D341Med (cell line): ENCODE measurements at places on chromosomes 16 and 17.

GRCh38 chr16:55913716-55914115 lies 38.5 kb upstream of the CES5A start:
- DNase-seq = no peak

GRCh38 chr16:83045790-83046189 lies 419.0 kb downstream of the CDH13 start:
- no peak for DNase-seq

DNA sequence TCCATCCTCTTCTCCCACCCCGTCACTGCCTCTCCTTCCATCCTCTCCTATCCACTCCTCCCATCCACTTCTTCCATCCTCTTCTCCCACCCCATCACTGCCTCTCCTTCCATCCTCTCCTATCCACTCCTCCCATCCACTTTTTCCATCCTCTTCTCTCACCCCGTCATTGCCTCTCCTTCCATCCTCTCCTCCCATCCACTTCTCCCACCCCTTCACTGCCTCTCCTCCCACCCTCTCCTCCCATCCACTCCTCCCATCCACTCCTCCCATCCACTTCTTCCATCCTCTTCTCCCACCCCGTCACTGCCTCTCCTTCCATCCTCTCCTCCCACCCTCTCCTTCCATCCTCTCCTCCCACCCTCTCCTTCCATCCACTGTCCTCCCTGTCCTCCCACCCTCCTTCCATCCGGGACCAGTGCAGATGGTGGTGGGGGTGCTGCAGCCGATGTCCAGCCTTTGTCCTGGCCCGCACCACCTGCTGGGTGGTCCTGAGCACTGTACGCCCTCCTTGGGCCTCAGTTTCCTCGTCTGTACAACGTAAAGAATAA lies 1.1 kb downstream of the WFIKKN1 start:
- DNase-seq = no peak

DNA sequence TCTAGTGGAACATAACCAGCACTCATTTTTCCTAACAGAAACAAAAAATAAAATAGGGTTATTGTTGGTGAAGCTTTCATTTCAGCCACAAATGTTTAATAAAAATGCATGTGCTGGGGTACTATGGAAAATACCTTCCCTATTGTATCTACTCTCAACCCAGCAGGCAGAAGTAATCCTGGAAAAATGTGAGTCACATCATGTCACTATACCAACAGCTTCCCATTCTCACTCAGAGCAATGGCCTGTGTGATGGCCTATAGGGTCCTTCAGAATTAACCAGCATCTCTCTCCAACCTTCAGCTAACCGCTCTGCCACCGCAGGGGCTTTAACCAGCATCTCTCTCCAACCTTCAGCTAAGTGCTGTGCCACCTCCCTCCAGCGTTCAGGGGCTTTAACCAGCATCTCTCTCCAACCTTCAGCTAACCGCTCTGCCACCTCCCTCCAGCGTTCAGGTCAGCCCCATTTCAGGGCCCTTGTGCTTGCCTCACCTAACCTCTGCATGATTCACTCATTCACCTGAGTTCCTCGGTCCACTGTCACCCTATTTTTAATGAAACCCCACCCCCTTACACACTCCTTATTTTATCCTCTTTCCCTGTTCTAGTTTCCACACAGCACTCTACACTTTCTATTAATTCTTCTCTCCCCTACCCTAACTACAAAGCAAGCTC lies 34.0 kb downstream of the UBE2G1 start:
- no peak for DNase-seq

DNA sequence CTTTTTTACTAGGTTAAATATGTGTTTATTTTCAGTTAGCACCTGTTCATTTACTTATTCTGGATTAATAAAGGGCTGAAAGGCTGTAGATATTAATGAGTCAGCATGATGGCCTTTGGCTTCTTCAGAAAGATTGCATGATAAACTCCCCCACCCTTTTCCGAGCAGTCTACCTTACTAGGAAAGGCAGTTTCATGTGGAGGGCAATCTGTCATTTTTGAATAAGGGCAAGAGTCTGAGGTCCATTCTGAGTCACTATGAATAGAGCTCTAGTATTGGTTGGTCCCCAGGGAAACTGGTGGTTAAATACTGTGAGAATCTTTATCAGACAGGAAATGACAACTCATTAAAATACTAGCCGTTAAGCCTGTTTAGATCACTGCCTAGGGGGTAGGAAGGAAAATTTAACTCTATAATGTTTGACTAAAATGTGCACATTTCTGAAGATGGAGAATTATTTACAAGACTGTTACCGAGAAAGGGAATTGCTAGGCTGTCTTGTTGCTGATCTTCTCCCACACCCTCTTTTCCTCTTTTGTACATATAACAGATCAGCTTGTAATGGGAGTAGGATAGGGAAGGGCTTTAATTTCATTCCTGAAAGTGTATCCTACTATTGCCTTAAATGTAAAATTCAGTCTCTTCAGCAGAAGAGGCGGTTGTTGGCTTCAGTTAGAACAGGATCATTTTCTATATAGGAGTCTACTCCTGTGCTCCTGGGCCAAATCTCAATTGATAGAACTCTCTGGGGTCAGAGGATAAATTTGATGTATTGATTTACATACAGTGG lies 63.3 kb downstream of the TUBD1 start:
- DNase-seq = peak; percentile 48

- no peak for DNase-seq
Observed at GRCh38 chr17:76791053-76791980, 53.4 kb downstream of the MFSD11 start.

- no peak for DNase-seq
Observed at GRCh38 chr17:28720247-28720996, 637 bp downstream of the RPL23A start.

- DNase-seq = no peak
Observed at GRCh38 chr16:86396901-86397311, 113.4 kb upstream of the FOXF1 start.

DNA sequence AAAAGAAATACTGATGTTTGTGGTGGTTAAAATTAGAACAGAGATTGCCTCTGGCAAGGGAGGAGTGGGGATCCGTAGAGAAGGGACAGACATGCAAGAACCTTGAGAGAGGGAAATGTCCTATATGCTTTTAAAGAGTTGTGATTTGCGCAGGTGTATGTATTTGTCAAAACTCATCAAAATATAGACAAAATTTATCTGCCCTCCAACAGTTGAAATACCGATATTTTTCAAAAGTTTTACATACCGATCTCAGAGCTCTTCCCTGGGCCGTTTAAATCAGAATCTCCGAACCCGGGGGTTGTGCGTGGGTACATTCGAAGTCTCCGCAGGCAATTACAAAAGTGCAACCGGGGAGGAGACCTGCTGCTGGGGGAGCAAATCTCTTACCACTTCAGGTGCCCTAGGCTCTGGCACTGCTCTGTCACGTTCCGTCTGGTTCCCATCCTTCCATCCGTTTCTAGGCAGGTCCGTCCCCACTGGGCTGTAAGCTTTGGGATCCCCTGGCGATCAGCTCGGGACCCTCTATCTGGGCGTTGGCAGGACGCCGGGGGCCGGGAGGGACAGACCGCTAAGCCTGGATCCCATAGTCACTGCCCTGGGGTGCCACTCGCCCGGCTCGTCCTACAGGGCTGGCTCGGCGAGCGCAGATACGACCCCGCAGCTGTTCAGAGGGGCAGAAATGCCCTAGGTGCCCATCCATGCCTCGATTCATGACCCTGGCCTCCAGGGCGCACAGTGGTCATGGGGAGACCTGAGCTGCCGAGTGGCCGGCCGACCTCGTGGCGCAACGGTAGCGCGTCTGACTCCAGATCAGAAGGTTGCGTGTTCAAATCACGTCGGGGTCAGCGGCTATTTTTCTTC lies 4.2 kb downstream of the BORCS6 start:
- peak; percentile 59 for DNase-seq

DNA sequence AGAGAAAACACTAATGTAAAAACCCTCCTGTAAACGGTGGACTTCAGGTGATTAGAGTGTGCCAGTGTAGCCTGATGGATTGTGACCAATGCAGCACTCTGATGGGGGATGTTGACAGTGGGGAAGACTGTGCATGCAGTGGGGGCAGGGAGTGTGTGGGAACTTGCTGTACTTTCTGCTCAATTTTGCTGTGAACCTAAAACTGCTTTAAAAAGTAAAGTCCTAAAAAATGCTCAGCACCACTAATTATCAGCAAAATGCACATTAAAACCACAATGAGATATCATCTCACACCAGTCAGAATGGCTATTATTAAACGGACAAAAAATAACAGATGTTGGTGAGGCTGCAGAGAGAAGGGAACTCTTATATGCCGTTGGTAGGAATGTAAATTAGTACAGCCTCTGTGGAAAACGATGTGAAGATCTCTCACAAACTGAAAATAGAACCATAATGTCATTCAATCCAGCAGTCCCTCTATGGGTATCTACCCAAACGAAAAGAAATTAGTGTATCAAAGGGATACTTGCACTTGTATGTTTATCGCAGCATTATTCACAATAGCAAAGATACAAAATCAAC lies 9.7 kb upstream of the ULK2 start:
- no peak for DNase-seq

- DNase-seq = no peak
Observed at GRCh38 chr16:87190288-87191230, 126.6 kb downstream of the C16orf95 start.

GRCh38 chr17:64133546-64134215 lies 3.7 kb upstream of the ERN1 start:
- peak; percentile 74 for DNase-seq

GRCh38 chr16:57727610-57728009 lies 8.0 kb upstream of the KATNB1 start:
- DNase-seq = peak; percentile 4

DNA sequence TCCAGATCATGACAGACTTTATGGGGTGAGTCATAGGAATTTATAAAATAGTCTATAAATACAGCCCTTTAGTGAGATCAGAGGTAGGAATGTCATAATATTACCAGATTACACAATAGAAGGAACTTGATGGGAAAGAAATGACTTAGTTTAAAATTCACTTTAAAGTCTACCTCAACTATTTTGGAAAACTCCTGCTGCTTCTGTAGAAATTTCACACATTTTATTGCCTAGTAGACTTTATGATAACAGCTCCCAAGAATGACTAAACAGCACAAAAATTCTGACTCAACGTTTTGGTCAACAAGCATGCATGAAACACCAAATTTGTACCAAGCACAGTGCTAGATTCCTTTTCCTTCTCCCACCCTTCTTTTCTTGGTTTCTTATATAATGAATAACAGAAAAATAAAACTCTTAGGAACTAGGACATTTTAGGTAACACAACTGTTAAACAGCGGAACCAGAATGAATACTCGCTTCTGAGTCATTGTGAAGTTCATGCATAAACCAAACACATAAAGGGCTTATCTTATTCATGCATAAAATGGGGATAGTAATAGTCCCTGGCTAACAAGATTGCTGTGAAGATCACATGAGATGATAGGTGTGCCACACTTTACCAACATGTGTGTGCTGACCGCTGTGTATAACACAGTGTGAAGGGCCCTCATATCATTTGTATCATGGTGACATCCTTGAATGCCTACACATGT lies 243.9 kb downstream of the CDH8 start:
- DNase-seq = no peak

DNA sequence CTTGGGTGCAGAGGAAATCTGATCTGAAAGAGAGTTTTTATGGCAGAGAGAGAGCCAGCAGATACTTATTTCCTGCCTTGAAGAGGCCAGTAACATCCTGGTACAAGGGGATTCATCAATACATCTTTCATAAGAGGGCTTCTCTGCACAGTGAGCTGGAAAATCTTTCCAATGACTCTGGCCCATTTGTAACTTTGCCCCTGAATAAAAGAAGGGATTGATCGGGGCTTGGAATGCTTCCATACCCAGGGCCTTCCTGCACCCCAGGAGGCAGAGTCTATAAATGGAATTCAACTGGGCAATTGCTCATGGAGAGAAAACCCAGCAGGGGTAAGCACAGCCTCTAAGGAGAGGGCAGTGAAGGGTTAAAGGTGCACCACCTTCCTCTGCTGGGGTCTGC lies 163.3 kb downstream of the XYLT1 start:
- DNase-seq = no peak

DNA sequence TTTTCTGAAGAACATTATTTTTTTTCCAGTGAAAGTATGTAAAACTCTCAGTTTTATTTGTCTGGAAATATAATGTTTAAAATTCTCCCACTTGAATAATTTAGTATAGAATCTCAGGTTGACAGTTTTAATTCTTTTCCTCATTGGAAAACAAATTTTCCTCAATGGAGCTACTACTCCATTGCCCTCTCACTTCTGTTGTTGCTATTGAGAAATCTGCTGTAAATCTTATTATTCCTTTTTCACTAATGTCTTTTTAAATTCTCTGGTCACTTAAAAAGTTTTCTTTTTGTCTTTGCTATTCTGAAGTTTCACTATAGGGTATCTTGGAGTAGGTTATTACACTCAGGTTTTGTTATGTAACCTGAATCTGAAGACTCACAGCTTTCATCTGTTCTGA lies 216.1 kb upstream of the PMFBP1 start:
- no peak for DNase-seq

DNA sequence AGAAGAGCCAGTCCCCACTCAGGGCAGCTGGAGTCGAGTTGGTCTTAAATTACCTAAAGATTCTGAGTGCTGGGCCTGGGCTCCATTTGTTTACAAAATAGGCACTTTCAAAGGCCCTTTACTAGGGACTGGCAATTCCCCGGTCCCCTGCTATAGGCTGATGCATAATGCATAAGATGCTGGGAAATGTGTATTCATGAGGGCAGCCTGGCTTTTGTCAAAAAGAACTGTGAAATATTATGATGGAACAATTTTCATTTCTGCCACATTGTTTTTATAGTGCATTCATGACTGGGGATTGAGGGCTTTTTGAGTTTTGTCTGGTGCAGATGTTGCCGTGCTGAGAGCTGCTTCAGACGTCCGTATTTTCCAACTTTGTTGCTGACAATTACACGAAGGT lies 617.0 kb upstream of the CDH5 start:
- DNase-seq = no peak

GRCh38 chr16:3564130-3564888 lies 12.9 kb downstream of the NLRC3 start:
- peak; percentile 33 for DNase-seq

GRCh38 chr16:12584488-12585233 lies 219.0 kb downstream of the CPPED1 start:
- DNase-seq = no peak

DNA sequence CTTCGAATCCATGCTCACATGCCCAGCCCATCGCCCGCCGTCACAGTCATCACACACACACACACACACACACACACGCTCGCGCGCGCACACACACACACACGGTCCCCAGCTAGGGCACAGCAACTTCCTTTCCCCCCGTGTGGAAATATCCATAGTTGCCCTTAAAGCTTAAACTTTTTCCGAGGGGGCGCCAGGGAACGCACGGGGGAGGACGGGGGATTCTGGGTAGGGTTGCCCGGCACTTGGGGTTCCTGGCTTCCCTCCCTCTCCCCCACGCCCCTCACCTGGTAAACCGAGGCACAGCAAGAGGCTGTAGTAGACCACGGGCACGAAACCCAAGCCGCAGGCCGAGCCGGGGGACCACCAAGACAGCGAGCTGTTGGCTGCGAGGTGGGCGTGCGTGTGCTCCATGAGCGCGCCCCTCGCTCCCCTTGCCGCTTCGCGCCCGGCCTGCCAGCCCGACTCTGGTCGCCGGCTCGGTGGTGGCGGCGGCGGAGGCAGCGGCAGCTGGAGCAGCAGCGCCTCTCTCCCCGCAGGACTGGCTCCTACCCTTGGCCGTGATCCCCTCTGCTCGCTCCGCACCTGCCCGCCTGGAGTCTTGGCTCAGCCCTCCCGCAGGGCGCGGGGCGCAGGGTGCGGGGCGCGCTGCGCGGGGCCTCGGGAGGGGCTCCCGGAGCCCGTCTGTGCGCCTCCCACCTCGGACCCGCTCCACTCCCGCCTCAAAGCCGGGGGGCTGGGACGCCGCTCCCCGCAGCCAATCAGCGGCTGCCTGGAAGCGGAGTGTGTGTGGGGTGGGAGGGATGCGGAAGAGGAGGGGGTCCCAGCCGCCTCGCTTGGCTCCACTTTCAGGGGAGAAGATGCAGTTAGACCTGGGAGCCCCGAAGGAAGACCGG lies at the start of gene GPR139:
Gene GPR139 (minus strand): TSS at position 688 of the 896 bp plus-strand sequence. CDS start 274 bp downstream, at position 414.
- DNase-seq = peak; percentile 37

GRCh38 chr16:22727285-22728166 lies 86.4 kb upstream of the HS3ST2 start:
- no peak for DNase-seq
